AG04450 (cell line): ENCODE measurements at places on chromosomes 3 and 15.

- no peak for DNase-seq
Observed at GRCh38 chr3:184538666-184539431, 22.7 kb upstream of the EPHB3 start.

DNA sequence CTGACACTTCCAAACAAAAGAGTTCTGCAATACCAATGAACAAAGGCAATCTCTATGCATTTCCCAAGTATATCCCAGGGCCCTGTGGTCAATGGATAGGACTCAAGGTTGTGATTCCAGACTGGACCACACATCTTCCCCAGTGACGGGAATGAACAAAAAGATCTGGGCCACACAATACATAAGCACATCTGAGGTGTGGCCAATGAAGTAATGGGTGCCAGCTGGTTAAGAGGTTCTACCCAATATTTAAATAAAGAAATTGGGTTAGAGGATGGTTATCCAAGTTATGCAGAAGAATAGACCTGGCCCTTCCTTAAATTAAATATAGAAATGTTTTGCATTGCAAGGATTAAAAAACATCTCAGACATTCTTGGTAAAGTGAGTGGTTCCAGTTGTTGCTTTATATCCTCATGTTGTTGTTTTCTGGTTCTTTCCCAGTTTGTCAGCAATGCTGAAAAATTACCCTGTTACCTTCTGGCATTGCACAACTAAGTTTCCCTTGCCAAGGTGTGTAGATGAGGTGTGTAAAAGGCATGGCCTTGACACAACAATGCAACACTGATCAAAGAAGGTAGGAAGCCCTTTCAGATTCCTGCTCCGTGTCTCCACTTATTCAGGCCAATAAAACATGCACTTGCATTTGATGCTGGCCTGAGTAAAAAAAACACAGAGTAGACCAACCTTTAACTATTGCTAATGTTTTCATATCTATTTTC is 86.5 kb downstream of the PRICKLE2 start:
- DNase-seq = no peak

- DNase-seq = no peak
Observed at GRCh38 chr3:152460936-152461335, 192.2 kb downstream of the MBNL1 start.

DNA sequence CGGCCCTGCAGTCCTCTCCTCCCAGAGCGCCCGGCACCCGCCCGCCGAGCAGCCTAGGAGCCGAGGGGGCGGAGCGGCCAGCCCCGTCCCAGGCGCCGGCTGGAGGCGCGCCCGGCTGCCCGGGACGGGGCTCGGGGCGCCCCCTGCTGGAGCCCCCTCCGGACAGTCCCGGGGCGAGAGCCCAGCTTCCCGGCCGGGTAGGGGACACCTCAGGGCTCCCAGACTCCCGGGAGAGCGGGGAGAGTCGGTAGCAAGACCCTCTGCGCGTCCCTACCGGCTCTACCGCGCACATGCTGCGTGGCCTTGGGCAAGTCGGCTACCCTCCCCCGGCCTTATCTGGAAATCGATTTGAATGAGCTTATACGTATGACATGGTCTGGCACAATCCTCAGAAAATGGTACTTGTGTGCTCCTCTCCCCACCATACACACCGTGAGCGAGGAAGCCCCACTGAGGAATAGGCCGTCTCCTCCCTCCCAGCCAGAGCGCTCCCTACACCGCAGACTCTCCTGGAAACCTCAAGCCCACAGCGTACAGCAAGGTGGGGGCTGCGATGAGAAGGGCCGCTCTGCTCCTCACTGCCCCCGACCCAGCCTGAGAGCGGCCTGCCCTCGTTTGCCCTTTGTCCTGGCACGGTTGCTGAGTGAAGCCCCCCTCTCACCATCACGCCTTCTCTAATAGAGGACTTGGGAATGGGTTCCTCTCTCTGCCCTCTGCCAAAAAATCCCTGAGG is at the start of gene DAPK2:
TSS of gene DAPK2 (minus strand) at position 65 of the 733 bp plus-strand sequence. CDS start 6,224 bp downstream, outside the sequence.
- no peak for DNase-seq

DNA sequence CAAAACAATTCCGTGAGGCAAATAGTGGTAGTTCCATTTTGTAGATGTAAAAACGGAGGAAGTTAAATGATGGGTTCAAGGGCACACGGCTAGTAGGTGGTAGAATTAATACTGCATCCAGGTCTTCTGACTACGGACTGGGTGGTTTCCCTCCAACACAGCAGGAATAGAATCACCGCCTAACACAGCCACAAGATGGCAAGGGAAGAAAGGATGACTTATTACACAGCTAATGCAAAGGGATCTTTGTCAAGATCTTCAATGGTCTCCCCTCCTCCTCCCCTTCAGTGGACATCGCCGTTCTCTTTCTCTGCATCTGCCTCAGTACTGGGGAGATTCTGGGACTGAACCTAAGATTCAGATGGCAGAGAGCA is 524 bp upstream of the TOPBP1 start:
- no peak for DNase-seq

DNA sequence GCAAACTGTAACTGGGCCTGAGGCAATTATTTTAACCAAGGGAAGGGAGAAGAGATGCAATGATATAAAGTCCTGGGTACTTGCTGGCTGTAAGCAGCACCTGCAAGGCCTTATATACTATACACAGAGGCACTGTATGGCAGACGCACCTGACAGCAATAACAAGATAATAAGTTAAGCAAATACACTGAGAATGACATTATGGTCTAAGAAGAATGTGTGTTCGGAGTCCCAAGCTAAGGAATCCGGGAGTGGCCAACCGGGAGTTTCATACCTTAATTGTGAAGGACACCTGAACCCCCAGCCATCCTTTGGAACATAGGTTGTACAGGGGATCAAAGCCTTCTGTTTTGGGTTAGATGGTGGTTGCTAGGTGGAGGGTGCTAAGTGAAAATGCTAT is 13.7 kb downstream of the FAM240A start:
- DNase-seq = no peak

GRCh38 chr3:165210132-165210531 is 13.9 kb upstream of the SLITRK3 start:
- DNase-seq = no peak

DNA sequence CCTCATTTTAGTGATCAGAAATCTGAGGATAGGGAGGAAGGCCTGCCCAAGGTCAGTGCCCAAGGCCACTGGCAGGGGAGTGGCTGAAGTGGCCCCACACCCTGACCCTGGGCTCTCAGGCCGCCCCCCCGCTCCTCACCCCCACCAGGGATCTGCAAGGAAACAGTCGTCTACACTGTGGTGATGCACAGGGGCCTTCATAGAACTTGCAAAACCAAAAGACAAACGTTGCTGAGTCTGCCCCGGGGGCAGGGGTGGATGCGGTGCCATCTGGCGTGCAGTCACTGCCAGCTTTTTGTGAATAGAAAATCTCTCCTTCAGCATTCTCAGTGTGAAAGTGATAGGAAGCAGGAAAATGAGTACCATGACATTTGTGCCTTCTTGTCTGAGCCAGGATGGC is 41.3 kb downstream of the WHAMM start:
- no peak for DNase-seq

DNA sequence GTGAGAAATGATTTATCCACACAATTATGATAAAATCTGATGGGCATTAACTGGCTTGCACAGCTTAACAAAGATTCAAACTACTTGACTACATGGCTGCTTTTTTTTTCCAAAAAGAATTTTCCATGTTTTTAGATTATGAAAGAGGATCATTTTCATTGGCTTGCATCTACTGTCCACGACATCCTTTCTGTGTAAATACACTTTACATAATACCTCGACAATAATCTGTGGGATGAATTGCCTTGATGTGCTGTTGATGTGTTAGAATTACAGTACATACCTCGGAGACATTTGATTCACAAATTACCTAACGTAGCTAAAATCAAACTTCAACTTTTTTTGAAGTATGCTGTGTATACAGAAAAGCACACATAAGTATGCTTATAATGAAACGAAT is 104.4 kb downstream of the PPP2R3A start:
- no peak for DNase-seq

DNA sequence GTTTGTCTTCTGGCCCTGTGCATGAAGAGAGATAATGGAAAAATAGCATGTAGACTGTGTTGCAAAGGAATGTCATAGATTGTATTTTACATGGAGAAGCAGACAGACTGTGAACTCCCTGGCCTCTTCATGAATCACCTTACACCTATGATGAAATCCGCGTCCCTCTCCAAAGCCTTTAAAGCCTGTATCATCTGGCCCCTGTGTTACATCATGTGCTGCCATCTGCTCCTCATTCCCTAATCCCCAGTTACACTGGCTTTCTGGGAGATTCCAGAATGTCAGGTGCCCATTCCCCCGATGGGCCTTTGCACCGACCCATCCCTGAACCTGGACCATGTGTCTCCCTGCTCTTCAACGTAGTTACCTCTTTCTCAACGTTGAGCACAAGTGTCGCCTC is 190.8 kb downstream of the ADAMTSL3 start:
- DNase-seq = no peak
